ENCODE measurements at places on chromosomes 2 and 18. TPM values are rescaled to one million over a fixed set of nuclear protein-coding genes. Genes with fewer than 3 reads are reported as not detected.

The SUPT7L gene
- 18.5 TPM for total RNA-seq

The RGPD4 gene
- not detected for total RNA-seq

The SAG gene
- not detected for total RNA-seq

The ASB18 gene
- not detected for total RNA-seq

The WNT6 gene
- not detected for total RNA-seq

The C2orf66 gene
- 0.26 TPM for total RNA-seq

The SULT1C4 gene
- total RNA-seq: 0.26 TPM

The ELMOD3 gene
- 27.9 TPM for total RNA-seq

The CCL20 gene
- not detected for total RNA-seq

The ADGRF3 gene
- not detected for total RNA-seq

The RAPH1 gene
- total RNA-seq: 21.1 TPM

The FBXO15 gene
- 0.83 TPM for total RNA-seq

The ANO7 gene
- 0.50 TPM for total RNA-seq

The DNAJC10 gene
- total RNA-seq: 70.1 TPM

The STARD6 gene
- total RNA-seq: not detected

The CROCC2 gene
- total RNA-seq: 0.51 TPM

The LMAN1 gene
- total RNA-seq: 170 TPM

The MBD5 gene
- 26.1 TPM for total RNA-seq

The USP40 gene
- 34.9 TPM for total RNA-seq

The KLHL41 gene
- total RNA-seq: 3.8 TPM

The POTEC gene
- not detected for total RNA-seq

The PGAP1 gene
- 8.2 TPM for total RNA-seq

The GAL3ST2 gene
- not detected for total RNA-seq

The PAIP2B gene
- total RNA-seq: 1.5 TPM

The TEX44 gene
- not detected for total RNA-seq

The ACADL gene
- total RNA-seq: 0.51 TPM

The CTIF gene
- total RNA-seq: 28.1 TPM

The RAD51AP2 gene
- total RNA-seq: under 0.01 TPM

The EML4 gene
- total RNA-seq: 49.5 TPM

The CNDP2 gene
- total RNA-seq: 41.8 TPM

The CAPG gene
- total RNA-seq: 105 TPM

The TCF7L1 gene
- total RNA-seq: 0.83 TPM

The REG3A gene
- total RNA-seq: not detected

The HOXD9 gene
- total RNA-seq: not detected

The GALNT14 gene
- 0.83 TPM for total RNA-seq

The ANKRD62 gene
- total RNA-seq: not detected

The LYPD1 gene
- total RNA-seq: 0.17 TPM

The TXNDC2 gene
- not detected for total RNA-seq

The RAX gene
- total RNA-seq: not detected

The IL37 gene
- not detected for total RNA-seq

The IL1R1 gene
- total RNA-seq: 110 TPM
